ENCODE measurements at places on chromosomes 1 and 21.

DNA sequence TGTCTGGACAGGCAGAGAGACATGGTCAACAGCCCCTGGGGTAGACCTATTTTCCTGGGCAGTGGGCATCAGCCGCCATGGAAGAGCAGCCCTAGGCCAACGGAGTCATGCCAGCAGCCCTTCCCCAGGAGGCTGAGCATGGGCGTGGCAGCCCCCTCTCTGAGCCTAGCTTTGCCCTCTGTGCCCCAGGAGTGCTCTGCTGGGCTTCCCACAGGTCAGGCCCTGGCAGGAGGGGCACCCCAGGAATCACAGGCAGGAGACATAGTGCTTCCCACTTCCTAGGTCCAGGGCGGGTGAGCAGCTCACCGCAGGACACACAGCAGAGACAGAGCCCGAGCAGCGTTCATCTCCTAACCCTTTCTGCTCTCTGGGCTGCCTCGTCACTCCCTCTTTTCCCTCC, 132.8 kb downstream of the GLIS1 start:
- DNase-seq, result no peak

DNA sequence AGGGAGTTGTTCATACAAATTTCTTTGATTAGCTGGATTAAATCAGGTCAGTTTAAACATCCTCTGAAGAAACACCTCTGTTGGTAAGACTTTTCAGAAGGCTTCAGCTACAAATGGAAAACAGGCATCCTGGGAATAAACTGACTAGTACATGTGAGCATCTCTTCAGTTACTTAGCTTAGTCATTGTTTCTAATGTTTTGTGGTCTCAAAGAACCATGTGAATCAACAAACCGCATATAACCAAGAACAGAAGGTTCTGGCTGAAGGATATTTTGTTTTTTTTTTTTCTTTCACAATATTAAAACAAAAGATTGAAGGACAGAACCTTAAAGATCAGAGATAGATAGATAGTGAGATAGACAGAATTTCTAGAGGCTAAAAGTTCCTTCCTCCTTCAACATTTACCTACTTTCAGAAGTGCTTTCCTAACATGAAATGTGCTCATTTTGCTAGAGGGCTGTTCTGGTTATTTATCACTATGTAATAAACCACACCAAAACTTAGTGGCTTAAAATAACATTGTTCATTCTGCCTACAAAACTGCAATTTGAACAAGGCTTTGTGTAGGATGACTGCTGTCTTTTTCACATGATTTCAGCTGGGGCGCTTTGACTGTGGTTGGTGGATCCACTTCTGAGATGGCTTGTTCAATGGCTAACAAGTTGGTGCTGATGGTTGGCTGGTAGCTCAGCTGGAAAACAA, 119.8 kb upstream of the PTGFR start:
- no peak for DNase-seq

DNA sequence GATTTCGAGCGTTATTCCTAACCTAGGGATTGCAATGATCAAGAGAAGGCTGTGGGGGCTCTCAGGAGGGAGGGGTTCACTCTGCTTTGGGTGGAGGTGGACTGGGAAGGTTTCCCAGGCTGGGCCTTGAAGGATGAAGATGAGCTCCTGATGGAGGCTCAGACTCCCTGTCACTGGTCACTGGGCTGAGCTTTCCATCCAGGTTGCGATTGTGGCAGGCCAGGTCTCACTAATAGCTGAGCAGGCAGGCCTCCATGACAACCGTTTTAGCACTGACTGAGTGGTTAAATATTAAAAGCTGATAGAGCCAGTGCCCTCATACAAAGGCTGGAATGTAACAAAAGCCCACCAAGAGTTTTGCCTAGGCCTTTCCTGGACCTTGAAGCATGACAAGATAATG, 36.2 kb upstream of the EFCAB14 start:
- DNase-seq, result no peak

DNA sequence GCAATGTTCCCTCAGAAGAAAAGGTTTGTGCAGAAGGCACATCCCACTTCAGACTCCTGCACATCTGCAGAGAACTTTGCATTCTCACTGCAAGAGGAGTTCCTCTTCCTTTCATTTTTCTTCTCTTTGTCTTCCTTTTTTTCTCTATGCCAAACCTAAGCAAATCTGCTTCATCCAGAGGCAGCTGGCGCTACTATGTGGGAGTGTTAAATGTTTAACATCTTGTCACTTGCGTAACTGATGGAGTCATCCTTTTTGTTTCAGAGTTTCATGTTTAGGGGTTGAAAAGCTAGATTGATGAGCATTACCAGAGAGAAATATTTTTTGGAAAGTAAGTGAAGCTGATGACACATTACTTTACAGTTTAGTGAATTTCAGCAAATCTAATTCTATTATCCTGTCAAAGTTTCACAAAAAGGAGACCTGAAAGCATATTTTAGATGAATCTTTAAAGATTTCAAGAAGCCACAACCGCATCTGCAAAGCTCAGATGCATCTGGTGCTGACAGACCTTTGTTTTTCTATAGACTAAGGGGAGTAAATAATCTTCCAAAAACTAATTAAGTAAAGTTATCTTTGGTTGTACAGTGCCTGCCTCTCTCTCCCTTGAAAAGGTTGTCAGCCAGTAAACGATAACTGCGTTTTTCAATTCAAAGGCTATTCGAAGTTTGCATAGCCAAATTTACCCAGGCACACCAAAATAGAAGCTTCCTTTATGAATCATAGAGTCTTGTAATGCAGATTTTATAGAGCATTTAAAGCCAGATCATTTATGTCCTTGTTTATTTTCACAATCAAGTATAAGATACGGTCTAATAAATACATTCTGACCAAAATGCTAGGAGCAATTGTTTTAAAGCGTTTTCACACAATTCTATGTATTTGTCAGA, 1.2 kb upstream of the LRRC53 start:
- DNase-seq, result no peak

DNA sequence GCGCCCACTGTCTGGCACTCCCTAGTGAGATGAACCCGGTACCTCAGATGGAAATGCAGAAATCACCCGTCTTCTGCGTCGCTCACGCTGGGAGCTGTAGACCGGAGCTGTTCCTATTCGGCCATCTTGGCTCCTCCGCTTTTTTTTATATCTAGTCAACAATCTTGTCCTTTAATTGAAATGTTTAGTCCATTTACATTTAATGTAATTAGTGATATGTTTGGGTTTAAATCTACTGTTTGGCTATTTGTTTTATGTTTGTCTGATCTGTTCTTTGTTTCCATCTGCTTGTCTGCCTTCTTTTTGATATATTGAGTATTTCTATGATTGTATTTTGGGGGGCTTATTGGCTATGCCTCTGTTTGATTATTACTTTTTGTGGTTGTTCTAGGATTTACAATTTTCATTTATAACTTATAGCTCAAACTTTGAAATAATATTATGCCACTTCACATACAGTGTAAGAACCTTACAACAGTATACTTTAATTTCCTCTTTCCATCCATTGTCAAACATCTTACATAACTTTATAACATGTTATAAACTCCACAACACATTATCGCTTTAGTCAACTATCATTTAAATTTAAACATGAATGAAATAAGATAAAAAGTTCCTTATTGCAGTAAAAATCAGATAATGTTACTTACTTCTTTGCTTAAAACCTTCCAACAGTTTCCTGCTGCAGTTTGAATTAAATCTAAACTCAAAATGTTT, 16.5 kb upstream of the RYR2 start:
- no peak for DNase-seq

DNA sequence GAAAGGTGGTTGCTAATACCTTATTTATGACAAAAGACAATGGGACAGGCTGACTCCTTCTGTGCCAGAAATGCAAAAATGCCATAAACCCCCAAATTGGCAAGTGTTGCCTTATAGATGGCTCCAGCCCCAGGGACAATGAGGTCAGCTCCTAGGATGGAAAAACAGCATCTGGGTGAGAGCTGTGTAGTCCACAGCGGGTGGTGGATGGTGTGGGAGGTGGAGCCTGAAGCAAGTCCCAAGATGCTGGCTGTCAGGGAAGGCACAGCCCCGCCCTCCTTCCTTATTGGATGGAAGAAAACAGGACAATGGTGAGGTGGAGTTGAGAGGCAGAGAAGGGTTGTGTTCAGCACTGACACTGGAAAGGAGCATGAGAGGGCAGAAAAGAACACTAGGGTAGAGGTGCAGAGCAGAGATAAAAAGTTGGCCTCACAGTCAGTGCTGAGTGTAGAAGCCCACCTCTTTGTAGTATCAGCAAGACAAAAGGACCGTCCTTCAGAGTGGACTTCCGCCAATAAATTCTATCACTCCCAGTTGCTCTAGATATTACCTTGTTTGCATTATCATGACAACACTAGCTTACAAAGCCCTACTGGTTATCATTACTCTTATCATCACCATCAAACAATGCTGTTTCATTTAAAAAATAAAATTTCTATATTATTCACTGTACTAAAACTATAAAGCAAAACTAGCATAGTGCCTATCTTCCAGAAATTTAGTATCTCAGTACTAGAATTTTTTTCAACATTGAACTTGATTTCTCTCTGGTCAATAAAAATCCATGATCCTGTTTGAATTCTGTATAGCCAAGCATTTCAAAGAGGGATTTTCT, 3.7 kb upstream of the SDE2 start:
- no peak for DNase-seq

- no peak for DNase-seq
Measured at GRCh38 chr1:19596065-19596713, 47.9 kb upstream of the NBL1 start.

DNA sequence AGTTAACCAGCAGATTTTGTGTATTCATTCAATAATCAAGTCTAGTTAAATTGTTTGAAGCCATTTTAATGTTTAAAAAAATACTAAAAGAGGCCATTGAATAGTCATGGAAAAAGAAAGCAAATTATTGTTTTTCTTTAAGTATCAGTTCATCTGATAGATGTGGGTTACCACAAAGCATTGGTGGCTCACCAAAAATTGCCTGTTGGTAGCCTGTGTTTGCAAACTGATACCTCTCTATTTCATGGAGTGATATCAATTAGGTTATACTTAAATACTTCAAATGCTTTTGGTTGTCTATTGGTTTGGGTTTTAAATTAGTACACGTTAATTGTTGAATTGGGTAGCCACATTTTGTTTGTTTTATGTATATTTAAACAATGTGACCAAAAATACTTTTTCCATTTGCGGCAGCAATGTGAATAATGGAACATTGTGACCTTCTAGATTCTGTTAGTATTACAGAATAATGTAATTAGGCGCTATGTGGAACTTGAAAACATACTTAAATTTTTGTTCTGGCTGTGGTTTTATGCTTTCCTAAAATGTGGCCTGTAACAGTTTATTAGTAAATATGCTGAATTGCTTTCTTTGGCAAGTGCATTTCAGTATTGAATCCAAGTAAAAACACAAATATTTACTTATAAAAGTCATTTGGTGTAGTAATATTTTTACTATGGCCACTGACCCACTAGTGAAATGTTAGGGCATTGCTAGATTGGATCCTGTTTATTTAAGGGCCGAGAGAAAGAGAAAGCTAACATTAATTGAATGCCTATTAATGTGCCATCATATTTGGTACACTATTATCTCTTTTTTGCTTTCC, 37.1 kb upstream of the NBL1 start:
- DNase-seq, result no peak

DNA sequence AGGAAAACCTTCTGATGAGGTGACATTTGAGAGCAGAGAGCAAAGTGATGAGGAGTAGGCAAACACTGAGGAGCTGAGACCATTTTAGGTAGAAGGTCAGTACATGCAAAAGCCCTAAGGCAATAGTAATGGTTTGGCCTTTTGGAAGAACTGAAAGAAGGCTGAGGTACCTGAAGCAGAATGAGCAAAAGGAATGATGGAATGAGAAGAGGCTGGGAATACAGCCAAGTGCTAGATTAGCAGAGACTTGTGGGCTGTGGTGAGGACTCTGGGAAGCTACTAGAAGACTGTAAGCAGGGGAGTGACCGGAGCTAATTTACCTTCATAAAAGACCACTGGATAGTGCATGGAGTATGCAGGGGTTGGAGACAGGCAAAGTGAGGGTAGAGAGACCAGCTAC, 77.9 kb downstream of the GFI1 start:
- no peak for DNase-seq

DNA sequence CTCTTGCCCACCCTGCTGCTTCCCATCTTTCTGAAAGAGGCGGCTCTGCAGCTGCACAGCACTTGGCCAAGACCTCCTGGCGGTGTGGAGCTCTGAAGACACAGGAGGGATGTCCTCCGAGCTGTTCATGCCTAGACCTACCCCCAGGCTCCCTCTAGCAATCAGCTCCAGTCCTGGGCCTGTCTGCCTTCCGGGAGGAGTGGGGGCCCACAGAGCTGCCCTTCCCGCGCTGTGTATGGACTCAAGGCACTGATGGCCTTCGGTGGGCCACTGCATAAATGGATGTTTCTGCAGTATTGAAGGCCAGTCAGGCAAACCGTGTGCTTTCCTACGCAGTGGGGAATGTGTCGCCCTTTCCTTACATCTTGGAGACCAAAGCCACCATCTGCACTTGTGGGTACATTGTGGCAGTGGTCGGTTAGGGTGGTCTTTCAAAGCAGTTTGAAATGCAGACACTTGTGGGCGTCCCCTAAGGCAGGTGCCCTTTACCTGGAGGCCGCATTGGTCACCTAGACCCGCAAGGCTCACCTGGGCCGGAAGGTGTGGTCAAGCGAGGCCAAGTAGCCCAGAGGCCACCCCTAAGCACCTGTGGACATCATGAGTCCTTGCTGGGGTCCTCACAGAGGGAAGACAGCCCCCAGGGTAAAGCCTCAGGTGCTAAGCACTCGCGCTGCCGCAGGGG, 912 bp upstream of the PKNOX1 start:
- DNase-seq, result no peak

DNA sequence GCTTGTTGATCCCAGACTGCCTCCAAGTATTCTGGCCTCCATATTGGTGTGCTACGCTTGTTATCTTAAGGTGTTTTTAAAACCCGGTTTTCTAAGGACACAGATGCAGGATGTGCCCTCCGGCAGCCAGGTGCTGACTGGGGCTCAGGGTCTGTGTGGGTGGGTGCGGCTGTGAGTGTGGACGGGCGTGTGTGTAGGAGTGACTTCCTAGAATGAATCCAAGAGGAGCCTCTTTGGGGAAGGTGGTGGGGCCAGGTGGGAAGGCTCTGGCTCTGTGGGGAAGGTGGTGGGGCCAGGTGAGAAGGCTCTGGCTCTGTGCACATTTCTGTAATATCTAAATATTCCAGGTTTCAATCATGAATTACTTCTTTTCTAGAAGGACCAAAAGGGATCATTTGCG, 12.8 kb upstream of the TSPEAR start:
- no peak for DNase-seq

DNA sequence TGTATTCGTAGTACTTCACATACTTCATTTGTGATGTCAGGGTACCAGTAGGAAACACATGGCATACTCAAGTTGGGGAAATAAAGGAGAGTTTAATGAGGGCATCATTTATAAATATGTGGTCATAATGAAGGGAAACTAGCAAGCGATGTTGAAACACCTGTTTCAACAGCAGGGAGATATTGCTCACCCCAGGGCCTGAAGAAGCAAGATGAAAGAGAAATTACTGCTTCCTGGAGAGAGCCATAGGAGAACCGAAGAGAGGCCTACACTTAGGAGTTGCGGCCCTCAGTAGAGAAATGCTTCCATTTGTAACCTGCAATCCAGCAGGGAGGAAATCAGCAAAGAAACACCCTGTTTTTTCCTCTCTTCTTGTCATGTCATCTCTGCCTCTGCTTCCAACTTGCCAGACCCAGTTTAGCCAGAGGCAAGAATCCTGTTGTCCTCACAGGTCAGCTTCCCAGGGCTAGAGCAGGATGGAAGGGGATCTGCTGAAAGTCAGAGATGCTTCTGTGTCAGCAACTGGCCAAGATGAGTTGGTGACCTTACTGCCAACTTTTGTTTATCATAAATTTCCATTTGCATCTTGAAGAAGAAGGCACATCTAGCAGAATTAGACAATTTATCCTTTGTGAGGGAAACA, 67.6 kb upstream of the TSPAN2 start:
- no peak for DNase-seq
